LNCaP clone FGC (cell line): ENCODE measurements at places on chromosomes 3 and 15.

DNA sequence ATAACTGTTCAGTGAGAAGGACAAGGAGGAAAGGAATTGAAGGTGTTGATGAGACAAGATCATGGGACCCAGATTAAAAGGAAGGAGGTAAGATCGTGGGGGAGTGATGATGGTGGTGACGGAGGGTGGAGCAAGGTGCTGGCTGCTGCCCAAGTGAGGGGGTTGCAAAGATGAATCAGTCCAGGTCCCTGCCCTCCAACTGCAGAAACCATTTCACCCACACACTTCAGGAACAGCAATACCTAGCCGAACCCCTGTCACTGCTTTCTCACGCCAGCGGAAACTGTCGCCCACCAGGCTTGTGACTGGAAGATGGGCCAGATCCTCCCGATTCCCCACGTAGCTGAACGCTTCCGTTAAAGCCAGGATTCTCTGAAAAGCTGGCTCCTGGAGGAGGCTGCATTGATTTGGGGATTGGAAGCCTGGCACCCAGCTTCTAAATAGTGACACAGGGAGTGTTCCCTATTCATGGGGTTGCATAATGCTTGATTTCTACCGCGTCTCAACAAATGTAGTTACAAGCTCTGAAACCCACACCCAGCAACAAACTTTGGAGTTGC is 3.2 kb upstream of the LSG1 start:
- no peak for DNase-seq

GRCh38 chr3:33433843-33434242 is 6.4 kb downstream of the UBP1 start:
- no peak for DNase-seq

DNA sequence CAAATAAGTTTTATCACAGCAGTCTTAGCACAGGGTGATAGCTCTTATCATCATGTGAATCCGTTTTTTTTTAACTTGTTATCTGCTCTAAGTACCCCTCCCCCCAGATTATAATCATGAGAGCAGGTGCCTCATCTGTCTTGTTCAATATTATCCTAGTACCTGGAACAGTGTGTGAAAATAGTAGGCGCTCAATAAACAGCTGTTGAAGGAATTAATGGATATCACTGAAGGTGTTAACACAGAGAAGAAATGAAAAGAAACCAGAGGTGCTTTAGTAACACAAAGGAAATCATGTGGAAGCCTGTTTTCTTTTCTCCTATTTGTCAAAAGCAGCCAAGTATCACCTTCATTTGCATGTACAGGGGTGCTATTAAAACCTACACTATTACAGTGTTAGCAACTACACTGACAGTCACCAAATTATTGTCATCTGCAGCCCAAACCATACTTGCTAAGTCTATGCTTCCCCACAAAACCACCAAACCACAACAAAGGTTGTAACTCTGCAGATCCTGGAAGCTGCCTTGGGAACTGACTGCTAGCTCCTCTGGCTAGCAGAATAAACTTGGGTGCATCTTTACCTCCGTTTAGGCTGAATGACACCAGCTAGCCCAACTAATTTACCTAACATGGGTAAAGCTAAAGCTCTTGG is 2.9 kb downstream of the XPC start:
- DNase-seq = no peak

- no peak for DNase-seq
These were observed 48.4 kb upstream of the SPPL2A start for GRCh38 chr15:50813865-50814264.

- DNase-seq = no peak
These were observed 53.0 kb upstream of the HES1 start for GRCh38 chr3:194082743-194083636.

DNA sequence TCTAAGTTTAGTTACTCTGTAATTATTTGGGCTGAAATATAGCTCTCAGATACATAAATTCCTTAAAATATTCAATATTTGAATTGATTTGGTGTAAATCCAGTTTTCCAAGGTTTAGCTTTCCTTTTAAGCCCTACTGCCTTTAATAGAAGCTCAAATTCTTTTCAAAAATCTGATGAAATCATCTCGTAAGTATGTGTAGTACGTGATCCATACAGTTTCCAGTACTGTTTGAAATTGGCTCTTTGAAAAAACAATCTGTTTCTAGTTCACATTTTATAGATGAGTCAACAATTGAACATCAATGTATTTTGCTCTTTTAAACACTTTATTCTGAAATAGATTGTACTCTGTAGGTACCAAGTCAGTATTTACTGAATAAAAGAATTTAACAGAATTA is 84.2 kb downstream of the LRRC49 start:
- DNase-seq = no peak

- DNase-seq = no peak
These were observed 40.9 kb downstream of the UACA start for GRCh38 chr15:70722266-70723121.

- DNase-seq = peak; percentile 26
These were observed 312.9 kb downstream of the ZBBX start for GRCh38 chr3:167066977-167067786.

- no peak for DNase-seq
These were observed 403.9 kb downstream of the MECOM start for GRCh38 chr3:169259661-169260060.

DNA sequence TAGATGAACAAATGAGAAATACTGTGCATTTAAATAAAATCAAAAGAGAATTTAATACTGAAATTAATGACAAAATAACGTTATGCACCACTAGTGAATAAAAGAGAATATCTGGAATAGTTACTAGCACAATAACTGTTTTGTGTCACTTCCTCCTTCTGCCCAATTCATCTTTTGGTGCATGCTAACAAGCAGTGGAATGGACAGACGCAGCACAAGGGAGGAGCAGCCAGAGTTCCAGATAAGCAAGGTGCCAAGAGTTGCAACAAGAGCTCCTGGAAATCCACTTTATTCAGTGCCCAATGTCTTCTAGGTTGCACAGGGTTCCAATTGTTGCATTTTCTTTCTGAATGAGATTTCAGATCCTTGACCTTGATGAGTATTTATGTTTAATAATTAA is 66.5 kb upstream of the PLXND1 start:
- no peak for DNase-seq

- no peak for DNase-seq
These were observed 53.5 kb upstream of the LCTL start for GRCh38 chr15:66619152-66619903.

GRCh38 chr3:111913163-111913763 is 54.2 kb downstream of the PHLDB2 start:
- no peak for DNase-seq

DNA sequence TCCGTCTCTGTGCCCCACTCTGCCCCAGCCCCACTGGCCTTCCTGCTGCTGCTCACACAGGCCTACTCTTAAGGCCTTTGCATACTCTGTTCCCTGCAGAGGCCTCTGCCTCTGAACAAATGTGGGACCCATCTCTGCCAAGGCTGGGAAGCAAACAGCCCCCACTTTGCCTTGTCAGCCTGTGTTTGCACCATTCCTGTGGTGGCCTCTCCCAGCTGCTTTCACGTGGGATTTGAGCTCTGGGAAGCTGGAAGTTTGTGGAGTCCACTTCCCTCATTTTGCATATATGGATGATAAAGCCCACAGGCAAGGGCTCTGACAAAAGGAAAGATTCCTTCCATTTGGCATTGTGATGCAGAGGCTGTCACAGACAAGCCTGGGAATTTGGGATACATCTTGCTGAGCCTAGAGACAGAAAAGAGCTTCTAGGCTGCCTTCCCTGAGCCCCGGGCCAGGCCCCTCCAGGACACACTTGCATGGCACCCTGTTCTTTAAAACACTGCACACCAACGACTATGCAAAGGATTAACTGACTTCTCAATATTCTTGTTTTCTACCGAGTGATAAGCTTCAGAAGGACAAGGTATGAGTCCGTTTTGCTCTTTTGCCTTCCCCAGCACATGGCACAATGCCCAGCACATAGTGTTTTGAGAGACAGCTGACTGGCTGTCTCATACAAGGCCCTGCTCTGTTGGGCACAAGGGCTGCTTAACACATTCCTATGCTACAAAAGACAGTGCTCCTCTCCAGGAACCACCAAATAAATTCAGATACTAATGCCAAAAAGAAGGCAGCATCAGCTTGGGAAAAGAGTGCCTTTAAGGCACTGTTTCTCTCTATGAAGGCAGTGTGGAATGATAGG is 120.7 kb upstream of the TOPAZ1 start:
- DNase-seq = no peak

GRCh38 chr15:87129916-87130315 is 1050.2 kb downstream of the AGBL1 start:
- DNase-seq = no peak

GRCh38 chr3:67196677-67197076 is 198.6 kb downstream of the KBTBD8 start:
- DNase-seq = no peak

GRCh38 chr3:45978006-45978761 is 17.4 kb downstream of the FYCO1 start:
- peak; percentile 49 for DNase-seq

- no peak for DNase-seq
These were observed 96.8 kb upstream of the SOX2 start for GRCh38 chr3:181614878-181615277.

- peak; percentile 22 for DNase-seq
These were observed 45.0 kb upstream of the FGF12 start for GRCh38 chr3:192772240-192772894.

DNA sequence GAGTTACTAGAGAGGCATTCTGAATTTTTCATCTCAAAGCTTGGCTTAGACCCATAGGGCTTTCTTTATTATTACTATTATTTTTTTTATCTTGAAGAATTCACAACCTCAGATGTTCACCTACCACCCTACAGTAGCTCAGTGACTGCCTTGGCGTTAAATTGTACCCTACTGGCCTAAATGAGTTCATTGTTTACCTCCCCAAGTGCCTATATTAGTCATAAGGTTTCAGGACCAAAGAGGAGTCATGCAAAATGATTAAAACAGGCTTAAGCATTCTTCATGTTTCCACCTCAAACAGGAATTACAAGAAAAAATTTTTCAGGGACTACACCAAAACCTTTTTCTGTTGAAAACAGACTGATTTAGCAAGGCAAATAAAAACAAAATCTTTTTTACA is 751.5 kb downstream of the SQOR start:
- DNase-seq = no peak
